ENCODE measurements at places on chromosomes 2 and 18. TPM values are rescaled to one million over a fixed set of nuclear protein-coding genes. Genes with fewer than 3 reads are reported as not detected.

Gene RNF152
- 0.39 TPM for total RNA-seq

Gene SCG2
- total RNA-seq, result not detected

Gene ARHGAP28
- total RNA-seq, result not detected

Gene AKAIN1
- not detected for total RNA-seq

Gene EML6
- total RNA-seq, result 0.59 TPM

Gene EVX2
- total RNA-seq, result not detected

Gene CHST9
- not detected for total RNA-seq

Gene AGXT
- not detected for total RNA-seq

Data from CD4-positive, CD25-positive, alpha-beta regulatory T cell (primary cell).